ENCODE measurements at places on chromosomes 6 and 20. TPM values are rescaled to one million over a fixed set of nuclear protein-coding genes. Genes with fewer than 3 reads are reported as not detected.

LY86 gene
- total RNA-seq, result not detected

RIPOR3 gene
- total RNA-seq, result 21.7 TPM

SLC35D3 gene
- not detected for total RNA-seq

PTGIS gene
- total RNA-seq, result 605 TPM

VIP gene
- total RNA-seq, result not detected

KCNK17 gene
- total RNA-seq, result not detected

FAM229B gene
- 35.7 TPM for total RNA-seq

C6orf52 gene
- not detected for total RNA-seq

GABRR1 gene
- total RNA-seq, result not detected

SRC gene
- total RNA-seq, result 20.5 TPM

SNAI1 gene
- 0.92 TPM for total RNA-seq

SS18L1 gene
- total RNA-seq, result 10.4 TPM

MOG gene
- total RNA-seq, result not detected

ATP6V1G2 gene
- 5.0 TPM for total RNA-seq

PCSK2 gene
- total RNA-seq, result under 0.01 TPM

VSTM2L gene
- 1.1 TPM for total RNA-seq

TRERF1 gene
- 1.8 TPM for total RNA-seq

EEF1E1 gene
- total RNA-seq, result 25.8 TPM

ZDHHC14 gene
- total RNA-seq, result 5.0 TPM

IP6K3 gene
- total RNA-seq, result 0.18 TPM

All from smooth muscle cell of bladder (primary cell).